ENCODE measurements at places on chromosomes 4 and X.

DNA sequence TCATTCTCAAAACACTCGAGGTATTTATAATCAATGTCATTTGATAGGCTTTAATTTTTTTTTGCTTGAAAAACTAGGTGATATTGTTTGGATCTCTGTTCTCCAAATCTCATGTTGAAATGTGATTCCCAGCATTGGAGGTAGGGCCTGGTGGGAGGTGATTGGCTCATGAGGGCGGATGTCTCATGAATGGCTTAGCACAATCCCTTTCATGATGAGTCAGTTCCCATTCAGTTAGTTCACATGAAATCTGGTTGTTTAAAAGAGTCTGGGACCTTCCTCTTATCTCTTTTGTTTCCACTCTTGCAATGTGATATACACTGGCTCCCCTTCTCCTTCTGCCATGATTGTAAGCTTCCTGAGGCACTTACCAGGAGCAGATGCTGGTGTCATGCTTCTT is 638.7 kb downstream of the DMD start:
- DNase-seq = no peak

DNA sequence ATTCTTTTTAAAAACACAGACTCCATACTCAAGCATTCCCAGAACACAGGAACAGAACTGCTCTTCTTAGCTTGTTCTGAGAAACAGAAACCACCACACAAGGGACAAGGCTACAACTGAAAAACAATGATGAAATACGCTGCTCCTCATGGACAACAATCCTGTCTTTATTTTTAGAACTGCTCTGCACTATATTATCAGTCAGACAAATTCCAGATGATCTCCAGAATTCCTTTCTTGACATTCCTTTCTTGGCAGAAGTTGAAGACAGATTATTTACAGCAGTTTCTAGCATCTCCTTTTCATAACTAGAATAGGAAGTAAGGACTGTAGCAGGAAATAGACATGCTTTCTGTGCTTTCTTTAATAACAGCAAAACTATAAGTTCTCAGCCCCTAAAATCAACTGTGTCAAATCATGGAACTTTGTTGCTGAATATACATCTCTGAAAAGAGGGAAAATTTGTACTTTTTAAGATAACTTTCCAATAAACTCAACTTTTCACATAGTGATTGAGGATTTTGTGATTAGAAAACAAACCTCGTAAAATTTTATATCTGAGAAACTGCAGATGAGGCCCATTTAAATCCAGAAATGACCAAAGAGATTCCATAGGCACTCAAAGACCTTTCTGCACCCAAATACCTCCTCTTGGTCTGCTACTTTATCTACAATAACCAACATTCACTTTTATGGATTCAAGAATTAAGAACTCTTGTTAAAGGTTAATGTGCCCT is 35.9 kb downstream of the ANTXR2 start:
- DNase-seq = no peak

GRCh38 chr4:103011378-103012025 is 8.0 kb downstream of the SLC9B1 start:
- DNase-seq = no peak

DNA sequence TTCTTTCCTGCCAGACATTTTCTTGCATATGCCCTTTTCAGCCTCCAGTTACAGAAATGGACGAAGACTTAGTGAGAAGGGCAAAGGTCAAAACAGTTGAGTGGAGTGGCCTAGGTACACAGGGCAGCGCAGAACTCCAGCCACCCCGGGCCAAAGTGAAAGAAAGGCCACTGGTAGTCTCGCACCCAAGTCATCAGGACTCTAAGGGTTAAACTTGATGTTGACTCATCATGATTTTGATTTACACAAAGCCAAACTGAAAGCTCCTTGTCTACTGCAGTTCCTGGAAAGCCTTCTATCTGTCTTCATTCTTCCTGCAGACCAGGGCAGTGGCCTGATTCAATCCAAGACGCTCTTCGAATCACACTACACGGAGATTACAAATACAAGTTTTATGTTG is 2.6 kb upstream of the IL13RA1 start:
- DNase-seq = no peak
